ENCODE measurements at places on chromosomes 4 and X.
A peak's percentile ranks its signal among the peaks of the same experiment; 100 is the strongest.

DNA sequence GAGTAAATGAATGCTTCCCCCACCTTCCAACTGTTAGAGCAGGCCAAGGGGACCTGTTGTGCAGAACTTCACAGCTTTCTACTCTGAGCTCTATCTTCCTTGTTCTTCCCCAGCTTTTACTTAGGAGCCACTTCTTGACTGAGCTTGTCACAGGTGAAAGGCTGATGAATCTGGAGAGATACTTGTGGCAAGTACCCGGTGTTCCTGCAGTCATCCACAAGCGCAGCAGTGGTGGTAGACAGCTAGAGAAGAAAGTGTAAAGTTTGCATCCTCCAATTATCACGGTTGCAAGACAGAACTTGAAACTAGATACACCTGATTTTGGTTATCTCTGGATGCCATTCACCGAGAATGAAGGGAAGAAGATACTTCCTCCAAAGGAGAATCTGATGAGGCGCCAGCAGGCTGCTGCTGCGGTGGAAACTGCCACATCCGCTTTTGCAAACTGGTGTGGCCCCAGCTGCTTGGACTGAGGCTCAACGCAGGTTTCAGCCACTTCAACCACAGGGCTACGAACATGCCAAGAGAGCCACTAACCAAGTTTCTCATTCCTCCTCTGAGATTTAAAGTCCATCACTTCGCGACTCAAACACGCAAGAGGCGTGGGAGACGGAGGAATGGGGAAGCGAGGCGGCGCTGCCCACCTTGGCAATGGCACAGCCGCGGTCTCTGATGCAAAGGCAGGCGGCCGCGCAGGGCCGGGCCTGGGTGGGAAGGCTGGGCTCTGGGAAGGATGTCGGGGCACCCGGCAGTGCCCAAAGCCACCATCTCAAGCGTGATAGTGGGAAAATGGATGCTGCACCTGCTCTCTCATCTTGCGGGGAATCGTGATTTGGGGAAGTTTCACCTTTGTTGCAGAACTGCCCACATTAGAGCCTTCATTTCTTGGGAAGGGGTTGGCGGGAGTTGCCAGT, 1.3 kb upstream of the FHIP1A start:
- peak; percentile 10 for DNase-seq

- DNase-seq: no peak
Observed at GRCh38 chrX:39599339-39599738, 498.4 kb downstream of the BCOR start.

- DNase-seq: no peak
Observed at GRCh38 chr4:176273736-176274135, 4.7 kb upstream of the ASB5 start.

GRCh38 chr4:129446074-129446473, 350.1 kb downstream of the C4orf33 start:
- no peak for DNase-seq

DNA sequence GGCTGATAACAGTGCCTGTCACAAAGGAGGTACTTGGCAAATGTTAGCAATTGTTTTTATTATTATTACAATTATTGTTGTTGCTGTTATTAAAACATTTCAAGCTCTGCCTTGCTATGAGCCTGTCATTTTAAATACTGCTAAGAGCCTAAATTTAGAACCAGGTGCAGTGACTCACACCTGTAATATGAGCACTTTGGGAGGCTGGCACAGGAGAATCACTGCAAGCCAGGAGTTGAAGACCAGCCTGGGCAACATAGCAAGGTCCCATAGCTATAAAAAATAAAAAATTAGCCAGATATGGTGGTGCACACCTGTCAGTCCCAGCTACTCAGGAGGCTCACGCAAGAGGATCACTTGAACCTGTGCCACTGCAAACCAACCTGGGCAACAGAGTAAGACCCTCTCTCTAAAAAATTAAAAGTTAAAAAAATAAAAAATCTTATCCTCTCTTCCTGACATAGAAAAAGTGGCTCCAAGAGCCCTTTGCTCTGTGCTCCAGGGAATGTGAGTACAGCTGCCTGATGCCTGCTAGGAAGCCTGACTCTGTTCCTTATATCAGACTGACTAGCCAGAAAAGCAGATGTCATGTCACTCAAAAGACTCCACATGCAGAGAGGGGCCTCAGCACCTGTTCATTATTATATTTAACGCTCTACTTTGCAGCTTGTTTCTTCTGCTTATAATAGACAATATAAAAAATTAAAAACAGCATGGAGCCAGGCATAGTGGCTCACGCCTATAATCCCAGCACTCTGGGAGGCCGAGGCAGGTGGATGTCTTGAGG, 234.0 kb downstream of the OPHN1 start:
- no peak for DNase-seq

GRCh38 chr4:13642170-13642950, 14.8 kb upstream of the BOD1L1 start:
- no peak for DNase-seq

DNA sequence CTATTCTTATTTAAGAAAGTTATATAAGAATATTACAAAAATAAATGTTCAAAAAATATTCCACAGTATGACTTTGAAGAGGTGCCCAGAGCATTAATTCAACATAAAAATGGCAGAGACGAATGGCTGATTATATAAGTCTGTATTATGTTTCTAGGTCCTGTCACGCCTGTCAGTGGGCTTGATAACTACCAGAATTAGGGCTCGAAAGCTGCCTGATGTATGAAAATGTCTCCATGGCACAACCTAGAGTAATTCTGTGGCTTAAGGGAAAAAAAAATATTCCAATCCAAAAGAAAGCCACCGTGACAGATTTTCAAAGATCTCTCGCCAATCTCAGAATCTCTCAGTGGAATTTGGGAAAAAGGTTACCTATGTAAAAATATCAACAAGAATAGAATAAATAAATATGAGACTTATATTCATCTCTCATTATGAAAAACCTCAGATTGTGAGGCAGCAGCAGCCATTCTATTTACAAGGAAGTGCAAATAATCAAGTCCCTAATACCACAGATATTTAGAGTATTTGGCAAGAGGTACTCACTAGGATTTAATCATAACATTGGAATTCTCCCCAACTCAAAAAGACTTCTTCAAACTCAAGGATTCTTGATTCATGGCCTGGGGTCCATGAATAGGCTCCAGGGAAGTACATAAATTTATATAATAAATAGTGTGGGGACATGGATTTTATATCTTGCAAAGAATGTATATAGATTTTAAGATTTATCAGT, 489.1 kb upstream of the INTU start:
- DNase-seq: no peak

DNA sequence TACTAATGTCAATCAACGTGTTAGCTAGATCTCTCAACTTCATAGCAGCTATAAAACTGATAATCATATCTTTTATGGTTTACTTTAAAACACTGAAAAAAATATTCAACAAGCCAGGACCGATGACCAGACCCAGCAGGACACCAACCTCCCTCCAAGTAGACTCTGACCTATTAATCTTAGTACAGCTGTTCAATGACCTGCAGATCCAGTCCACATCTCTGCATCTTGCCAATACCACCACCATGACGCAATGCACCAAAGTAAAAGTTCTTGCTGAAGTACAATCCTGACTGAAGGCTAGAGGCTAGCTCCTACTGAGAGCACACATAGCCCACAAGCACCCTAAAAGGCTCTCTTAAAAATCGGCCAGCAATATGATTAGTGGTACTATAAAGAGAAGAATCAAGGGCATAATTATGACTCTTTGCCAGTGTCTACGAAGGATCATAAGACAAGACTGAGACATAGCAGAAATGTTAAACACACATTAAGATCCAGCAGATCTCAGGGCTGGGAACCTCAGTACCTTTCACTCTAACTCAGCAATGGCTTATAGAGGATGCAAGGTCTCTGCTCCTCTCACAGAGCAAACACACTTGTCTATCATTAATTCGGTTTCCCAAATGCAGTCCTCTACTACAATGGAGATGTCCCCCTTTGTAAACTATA, 7.6 kb downstream of the MED14 start:
- DNase-seq: no peak

GRCh38 chr4:110183058-110183457, 15.4 kb downstream of the ELOVL6 start:
- no peak for DNase-seq

DNA sequence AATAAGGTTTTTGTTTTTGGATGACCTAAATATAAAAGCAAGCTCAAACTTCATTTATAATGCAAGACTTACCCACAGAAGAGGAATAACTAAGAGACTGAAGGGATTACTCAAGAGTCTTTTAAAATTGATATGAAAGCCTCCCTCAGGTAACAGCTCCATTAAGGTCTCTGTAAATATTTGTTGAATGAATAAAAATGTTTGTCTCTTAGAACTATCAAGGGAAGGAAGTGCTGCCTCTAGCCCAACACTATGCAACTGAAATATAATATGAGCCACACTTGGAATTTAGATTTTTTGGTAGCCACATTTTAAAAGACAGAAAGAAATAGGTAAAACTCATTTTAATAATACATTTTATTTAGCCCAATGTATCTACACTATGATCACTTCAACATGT, 127.8 kb downstream of the SH3RF1 start:
- DNase-seq: no peak

DNA sequence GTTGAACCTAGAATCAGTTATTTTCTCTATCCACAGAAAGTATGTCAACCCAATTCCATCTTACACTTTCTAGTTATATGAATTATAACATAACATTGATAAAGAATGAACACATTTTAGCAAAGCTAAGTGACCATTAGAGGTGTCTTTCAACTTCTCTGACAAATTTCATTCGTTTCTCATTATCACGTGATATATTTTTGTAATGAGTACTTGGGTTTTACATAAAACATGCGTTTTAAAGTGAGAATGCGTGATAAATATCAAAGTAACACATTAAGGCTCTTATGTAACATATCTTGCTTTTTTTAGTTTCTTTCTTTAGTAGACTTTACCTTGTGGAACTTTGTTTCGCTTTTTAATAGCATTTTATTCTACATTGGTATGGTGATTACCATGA, 1715.1 kb upstream of the IGFBP7 start:
- no peak for DNase-seq

DNA sequence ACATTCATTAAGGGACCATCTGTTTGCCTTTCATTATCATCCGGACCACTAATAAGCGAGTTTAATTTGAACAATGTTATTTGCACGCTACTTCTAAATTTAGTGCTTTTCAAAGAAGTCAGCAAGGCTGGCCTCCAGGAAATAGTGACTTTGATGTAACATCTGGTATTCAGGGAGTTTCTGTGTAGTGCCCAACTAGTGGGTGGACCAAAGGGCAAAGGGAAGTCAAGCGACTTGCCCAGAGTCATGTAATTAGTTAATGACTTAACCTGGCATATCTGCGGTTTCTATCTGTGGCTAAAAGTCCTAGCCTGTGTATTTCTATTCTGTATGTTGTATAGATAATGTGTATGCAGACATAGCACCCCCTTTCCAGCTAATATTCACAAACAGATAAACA, 56.3 kb upstream of the LCORL start:
- no peak for DNase-seq

GRCh38 chr4:172794307-172794703, 374.3 kb upstream of the GALNT7 start:
- no peak for DNase-seq

DNA sequence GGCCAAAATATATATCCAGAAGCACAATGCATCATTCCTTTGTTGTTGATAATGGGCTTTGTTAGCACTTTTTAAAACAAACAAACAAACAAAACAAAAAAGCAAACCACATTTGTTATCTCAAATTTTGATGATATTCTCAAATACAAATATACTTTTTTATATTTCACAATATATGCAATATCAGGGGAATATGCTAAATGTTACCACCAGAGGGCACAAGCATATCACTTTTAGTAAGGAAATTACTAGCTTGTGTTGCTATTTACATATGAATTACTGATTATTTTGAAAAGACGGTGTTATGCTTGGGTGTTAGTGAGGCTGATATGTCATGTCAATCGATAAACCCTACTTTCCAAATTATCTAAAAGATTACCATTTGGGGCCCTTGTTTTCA, 29.1 kb downstream of the RIPPLY1 start:
- DNase-seq: no peak

DNA sequence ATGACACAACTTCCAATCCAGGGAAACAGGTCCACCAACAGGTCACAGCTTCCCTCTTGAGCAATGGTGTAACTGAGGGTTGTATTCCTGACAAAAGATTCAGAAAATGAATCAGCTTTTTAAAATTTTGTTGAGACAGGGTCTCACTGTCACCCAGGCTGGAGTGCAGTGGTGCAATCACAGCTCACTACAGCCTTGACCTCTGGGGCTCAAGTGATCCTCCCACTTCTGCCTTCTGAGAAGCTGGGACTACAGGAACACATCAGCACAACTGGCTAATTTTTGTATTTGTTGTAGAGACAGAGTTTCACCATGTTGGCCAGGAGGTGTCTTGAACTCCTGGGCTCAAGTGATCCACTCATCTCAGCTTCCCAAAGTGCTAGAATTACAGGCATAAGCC, 43.7 kb downstream of the SAT1 start:
- no peak for DNase-seq

DNA sequence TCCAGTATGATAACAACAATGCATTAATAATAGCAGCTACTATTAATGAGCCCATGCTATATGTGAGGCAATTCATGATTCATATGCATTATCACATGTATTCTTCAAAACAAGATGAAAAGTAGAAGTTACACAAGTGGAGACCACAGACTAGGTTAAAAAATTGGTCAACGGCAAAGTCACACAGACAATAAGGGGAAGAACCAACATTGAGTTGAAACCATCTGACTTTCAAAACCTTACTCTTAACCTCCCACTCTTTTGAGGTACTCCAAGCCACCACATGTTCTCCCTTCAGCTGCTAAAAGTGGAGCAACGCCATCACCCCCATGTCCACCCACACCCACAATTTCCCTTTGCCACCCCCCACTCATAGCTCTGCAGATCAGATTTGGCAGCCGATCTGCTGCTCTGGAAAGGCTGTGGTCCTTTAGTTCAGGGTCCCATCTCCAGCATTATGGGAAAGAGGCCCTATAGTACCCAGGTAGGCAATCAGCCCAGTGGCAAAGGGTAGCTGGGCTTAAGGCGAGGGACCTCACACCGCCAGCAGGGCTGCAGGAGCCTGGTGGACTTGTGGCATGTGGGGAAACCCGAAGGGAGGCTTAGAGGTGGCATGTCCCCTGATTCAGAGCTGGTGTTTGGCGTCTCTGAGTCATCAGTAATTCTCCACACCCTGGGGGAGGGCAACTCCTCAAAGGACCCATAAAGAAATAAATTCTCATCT, 33.5 kb upstream of the CYBB start:
- peak; percentile 61 for DNase-seq

GRCh38 chr4:101853691-101854090, 63.2 kb downstream of the BANK1 start:
- DNase-seq: no peak

GRCh38 chr4:2672700-2673099, 83.4 kb downstream of the TNIP2 start:
- DNase-seq: no peak

GRCh38 chrX:71251466-71251973, 2.4 kb downstream of the ZMYM3 start:
- DNase-seq: no peak

DNA sequence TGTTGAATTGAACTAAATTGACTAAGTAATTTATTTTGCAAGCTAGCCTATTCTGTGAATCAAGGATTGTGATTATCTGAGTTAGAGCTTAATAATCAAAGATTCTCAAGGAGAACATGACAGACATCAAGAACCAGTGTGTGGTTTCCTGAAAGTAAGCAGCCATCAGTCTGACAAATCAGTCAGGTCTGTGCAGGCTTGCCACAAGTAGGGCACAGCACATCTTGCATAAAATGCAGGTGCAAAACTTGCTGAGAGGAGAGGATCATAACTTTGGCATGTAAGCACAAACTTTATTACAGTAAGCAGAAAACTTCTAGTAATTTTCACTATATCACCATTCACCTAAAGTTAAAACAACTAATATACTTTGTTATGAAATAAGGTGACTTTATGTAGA, 22.5 kb downstream of the FAM241A start:
- no peak for DNase-seq

Data from stimulated activated effector memory CD8-positive, alpha-beta T cell treated with anti-CD3 and anti-CD28 coated beads, Interleukin-12 subunit alpha, Interleukin-12 subunit beta, amount 100 ng/mL, for 72 hours (primary cell).